ENCODE measurements at places on chromosomes 5 and 9.
A peak's percentile ranks its signal among the peaks of the same experiment; 100 is the strongest.

- no peak for DNase-seq
Observed at GRCh38 chr9:89372230-89372816, 54.0 kb downstream of the SECISBP2 start.

DNA sequence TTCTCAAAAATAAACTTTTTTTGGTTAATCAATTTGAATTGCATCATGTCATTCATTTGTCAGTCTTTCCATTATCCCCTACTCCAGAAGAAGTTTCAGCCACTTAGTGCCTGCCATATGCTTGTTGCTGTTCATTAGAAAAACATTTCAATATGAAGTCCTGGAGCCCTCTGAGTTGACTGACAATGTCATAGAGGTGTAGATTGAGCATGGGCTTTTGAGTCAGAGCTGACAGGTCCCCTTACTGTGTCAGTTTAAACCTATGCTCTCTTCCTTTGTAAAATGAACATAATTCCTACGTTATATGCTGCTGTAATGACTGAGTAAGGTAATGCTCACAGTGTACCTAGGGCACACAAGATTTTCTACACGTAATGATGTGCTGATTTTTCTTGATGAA is 114.0 kb downstream of the CTNND2 start:
- DNase-seq: no peak

GRCh38 chr9:70641631-70642030 is 227.2 kb upstream of the KLF9 start:
- DNase-seq: peak; percentile 70

DNA sequence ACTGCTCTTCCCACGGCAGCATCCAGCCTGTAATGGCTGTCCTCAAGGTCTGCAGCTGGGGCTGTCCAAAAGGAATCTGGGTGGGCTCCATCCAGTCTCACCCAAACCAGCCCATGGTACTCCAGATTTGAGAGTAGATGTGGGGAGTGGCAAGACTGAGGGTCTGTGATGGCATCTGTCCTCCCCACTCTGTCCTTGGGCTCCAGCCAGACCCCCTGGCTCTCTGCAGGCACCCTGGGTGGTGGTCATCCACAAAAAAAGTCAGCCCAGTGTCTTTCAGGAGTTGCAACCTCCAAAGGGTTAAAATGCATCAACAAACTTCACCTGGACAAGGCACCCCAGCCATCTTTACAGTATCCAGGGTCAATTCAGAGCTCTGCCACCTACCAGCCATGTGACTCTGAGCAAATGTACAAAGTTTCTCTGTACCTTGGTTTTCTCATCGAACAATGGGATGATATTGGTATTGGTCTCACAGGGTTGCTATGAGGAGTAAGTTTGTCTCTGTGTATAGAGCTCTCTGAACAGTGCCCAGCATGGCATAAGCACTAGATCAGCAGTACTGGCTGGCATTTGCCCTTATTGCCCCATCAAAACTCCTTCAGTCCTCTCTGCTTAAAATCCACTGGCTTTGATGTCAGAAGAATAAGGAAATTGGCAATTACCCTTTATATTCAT is 7.3 kb upstream of the S1PR3 start:
- DNase-seq: no peak

DNA sequence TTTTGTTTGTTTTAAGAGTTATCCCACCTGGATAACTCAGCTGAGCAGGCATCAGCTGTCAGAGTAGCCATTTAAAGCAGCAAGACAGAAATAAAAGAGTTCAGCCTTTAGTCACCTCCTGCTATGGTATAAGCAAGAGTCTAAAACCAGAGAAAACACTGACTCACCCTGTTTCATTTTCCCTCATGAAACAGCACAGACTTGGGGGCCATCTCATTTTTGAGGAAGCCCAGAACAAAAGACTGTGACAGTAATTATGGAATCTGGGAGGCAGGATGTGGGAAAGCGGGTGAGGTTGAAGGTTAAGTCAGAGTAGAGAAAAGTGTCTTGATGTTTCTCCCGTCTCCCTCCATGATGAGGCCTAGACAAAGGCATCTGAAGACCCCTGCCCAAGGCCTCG is 90.2 kb upstream of the FAM174A start:
- DNase-seq: no peak

DNA sequence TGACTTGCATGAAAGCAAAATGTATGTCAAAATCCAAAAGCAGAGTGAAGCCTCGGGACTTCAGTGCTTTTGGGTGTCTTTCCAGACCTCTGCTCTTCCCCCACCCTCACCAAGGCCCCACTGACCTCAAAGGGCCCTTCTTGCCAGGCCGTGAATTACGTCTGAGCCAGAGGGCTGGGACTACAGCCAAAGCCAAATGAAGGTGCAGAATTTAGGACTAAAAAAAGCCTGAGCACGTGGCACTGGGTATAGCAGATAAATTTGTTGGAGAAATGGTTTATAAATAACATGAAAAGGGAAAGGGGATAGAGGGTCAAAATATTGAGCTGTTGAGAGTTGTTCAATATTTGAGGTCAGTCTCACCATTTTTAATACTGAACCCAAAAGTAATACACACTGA is 163.4 kb downstream of the GHR start:
- no peak for DNase-seq

DNA sequence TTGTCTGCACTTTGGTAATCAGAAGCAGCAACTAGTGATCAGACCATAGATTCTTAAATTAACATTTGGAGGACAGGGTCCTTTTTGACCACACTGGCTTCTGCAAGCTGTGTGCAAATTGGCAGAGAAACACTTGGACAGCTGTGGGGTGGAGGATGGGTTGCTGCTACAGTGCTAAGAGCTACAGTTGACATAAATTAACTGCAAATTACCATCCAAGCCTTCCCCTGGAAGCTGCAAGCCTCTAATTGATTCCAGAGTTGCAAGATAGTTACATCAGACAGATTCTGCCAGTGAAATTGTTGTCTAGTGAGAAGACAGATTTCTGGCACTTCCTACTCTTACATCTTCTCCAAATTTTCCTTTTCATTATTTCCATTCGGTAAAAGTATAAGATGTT is 517.7 kb downstream of the DIRAS2 start:
- DNase-seq: peak; percentile 25

- no peak for DNase-seq
Observed at GRCh38 chr9:133735415-133735775, 2.8 kb downstream of the SARDH start.

GRCh38 chr9:111274737-111275136 is 55.3 kb downstream of the OR2K2 start:
- DNase-seq: no peak

DNA sequence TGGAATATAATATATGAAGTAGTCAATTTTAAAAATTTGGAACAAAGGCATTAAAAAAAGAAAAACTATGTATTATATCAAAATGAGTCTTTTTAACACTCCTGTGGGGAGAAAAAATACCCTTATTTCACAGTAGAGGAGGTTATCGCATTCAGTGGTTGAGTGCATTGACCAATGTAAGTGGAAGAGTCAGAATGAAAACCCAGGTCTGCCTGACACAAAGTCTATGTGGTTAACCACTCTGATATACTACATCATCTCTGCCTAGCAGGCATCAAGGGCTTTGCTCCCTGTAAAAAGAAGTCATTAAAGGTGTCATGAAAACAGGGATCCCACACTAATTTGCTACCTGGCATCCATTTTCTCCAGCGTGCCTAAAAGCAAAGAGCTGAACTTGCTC is 417.2 kb upstream of the C9orf72 start:
- no peak for DNase-seq

DNA sequence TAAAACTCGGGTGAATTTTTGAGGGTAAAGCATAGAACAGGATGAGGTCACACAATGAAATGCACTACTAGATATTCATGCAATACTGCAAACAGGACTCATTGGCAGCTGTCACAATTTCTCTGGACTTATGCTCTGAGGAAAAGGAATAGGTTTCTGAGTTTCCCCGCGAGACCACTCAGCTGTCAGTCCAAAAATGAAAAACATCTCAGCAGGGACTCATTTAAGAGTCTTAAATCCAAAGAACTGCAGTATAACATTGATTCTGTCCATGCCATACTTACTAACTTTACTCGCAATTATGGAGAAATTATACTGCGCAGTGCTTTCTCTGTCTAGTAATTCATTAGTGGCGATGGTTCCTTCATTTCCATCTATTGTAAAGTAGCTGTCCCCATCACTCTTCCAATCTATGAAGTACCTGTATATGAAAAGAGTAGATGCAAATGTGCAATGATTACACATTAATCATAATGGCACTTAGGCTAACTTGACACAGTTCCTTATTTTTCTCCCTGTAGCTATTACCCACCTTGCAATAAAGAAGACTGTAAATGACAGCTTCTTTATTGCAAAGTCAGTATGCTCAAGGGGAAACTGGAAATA is 1070.0 kb downstream of the CDH12 start:
- no peak for DNase-seq

DNA sequence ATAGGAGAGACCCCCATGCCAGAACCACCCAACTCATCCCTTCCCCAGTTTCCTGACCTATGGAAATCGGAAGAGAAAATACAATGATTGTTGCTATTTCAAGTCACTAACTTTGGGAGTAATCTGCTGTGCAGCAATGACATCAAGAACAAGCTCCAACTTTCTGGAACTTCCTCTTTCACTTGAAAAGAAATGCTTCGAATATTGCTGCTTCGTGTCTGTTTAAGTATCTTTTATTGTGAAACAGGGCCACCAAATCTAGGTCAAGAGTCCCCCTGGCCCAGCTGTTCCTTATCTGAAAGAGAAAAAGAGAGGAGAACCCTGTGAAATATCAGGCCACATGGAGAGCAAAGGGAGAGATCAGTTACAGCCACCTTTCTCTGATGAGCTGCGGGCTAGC is 59.4 kb upstream of the DNAH5 start:
- no peak for DNase-seq

GRCh38 chr9:86925686-86926085 is 21.6 kb downstream of the GAS1 start:
- no peak for DNase-seq

DNA sequence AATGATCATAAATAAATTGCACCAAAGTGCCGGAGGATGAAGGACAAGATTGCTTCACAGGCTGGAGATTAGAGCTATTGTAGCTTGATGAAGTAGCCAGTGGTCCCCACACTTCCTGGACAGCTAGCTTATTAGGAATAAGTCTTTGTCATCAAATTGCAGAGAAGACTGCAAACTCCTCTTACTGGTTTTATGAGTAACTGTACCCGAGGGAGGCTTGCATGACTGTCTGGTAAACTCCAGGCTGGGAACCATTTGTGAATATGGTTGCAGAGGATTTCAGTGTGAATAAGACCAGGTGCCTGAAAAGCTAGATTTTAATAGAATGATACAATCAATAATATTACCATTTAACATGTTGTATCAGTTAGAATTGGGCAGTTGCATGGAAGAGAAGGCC is 36.5 kb upstream of the SEMA5A start:
- DNase-seq: no peak
